ENCODE measurements at places on chromosomes 16 and 17.

DNA sequence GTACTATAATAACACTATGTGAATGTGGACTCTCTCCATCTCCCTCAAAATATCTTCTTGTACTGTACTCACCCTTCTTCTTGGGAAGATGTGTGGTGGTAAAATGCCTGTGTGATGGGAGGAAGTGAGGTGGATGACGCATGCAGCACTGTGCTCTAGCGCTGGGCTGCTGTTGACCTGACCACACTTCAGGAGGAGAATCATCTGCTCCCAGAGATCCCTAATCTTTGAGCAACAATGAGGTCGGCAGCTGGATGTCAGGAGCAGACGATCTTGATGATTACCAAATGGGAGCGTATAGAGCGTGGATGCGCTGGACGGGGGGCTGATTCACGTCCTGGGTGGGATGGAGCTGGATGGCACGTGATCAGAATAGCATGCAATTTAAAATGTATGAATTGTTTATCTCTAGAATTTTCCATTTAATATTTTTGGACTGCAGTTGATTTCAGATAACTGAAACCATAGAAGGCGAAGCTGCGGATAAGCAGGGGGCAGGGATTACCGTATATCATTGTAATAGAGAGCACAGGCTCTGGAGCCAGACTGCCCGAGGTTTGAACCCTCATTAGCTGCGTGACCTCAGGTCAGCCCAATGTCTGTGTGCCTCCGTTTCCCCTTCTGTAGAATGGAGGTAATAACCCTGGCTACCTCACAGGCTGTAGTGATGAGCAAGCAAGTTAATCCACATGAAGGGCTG lies 23.7 kb upstream of the CYLD start:
- no peak for DNase-seq

- DNase-seq = no peak
Measured at GRCh38 chr16:19582050-19582831, 26.7 kb downstream of the VPS35L start.

GRCh38 chr17:64289741-64290141 lies 26.7 kb upstream of the TEX2 start:
- no peak for DNase-seq

- DNase-seq = no peak
Measured at GRCh38 chr16:58652741-58653140, 23.1 kb upstream of the CNOT1 start.

GRCh38 chr17:73005360-73005759 lies 87.1 kb downstream of the SLC39A11 start:
- DNase-seq = no peak

GRCh38 chr16:30377050-30377811 lies 2.6 kb downstream of the MYL11 start:
- DNase-seq = no peak

DNA sequence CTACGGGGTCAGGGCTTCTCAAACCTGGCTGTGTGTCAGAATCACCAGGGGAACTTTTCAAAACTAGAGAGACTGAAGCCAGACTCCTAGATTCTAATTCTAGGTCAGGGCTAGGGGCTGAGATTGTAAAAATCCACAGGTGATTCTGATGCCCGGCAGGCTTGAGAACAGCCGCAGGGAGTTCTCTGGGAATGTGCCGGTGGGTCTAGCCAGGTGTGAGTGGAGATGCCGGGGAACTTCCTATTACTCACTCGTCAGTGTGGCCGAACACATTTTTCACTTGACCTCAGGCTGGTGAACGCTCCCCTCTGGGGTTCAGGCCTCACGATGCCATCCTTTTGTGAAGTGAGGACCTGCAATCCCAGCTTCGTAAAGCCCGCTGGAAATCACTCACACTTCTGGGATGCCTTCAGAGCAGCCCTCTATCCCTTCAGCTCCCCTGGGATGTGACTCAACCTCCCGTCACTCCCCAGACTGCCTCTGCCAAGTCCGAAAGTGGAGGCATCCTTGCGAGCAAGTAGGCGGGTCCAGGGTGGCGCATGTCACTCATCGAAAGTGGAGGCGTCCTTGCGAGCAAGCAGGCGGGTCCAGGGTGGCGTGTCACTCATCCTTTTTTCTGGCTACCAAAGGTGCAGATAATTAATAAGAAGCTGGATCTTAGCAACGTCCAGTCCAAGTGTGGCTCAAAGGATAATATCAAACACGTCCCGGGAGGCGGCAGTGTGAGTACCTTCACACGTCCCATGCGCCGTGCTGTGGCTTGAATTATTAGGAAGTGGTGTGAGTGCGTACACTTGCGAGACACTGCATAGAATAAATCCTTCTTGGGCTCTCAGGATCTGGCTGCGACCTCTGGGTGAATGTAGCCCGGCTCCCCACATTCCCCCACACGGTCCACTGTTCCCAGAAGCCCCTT lies 10.9 kb downstream of the STH start:
- DNase-seq = no peak

DNA sequence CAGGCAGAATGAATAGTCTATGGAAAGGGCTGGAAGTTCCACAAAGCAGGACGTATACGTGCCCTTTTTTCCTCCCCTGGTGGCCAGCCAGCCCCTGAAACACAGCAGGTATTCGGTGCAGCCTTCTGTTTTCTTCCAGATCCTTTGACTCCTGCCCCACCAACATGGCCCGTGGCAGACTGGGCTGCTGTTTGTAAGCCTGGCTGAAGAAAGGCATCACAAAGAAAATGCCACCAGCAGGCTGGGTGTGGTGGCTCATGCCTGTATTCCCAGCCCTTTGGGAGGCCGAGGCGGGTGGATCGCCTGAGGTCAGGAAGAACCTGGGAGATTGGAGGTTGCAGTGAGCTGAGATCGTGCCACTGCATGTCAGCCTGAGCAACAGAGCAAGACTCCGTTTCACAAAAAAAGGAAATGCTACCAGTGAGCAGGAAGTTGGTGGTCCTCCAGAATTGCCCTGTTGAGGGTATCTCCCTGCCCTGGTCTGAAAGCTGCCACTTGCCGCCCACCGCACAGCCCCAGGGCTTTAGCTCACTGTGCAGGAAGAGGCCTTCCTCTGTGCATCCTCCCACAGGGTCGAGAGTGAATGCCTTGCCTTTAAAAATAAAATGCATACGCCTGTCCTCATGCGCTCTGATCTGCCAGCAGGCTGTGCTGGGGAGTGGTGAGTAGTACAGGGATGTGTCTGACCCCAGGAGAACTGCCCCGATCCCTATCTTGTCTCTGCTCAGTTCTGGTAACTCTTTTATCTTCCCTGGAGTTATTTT lies 587.7 kb downstream of the MAF start:
- DNase-seq = no peak

GRCh38 chr17:45073414-45074070 lies 12.4 kb downstream of the NMT1 start:
- no peak for DNase-seq

- DNase-seq = no peak
Measured at GRCh38 chr17:48795444-48796162, 21.4 kb downstream of the TTLL6 start.

Measured in stimulated activated CD8-positive, alpha-beta memory T cell treated with anti-CD3 and anti-CD28 coated beads, Interleukin-7, amount 100 ng/mL, for 4 hours (primary cell).